Activated CD4-positive, CD25-positive, alpha-beta regulatory T cell treated with anti-CD3 and anti-CD28 coated beads, Interleukin-2, amount 50 U/mL, for 72 hours (primary cell): ENCODE measurements at places on chromosomes 2 and 18.

- DNase-seq, result no peak
These were observed 23.4 kb upstream of the KCNK3 start for GRCh38 chr2:26668856-26669750.

GRCh38 chr2:241942416-241943208 is 73.1 kb downstream of the RTP5 start:
- peak; percentile 13 for DNase-seq

GRCh38 chr2:189681903-189682302 is 7.4 kb downstream of the ANKAR start:
- no peak for DNase-seq

- DNase-seq, result no peak
These were observed 498.6 kb downstream of the TXNL1 start for GRCh38 chr18:56139792-56140254.

DNA sequence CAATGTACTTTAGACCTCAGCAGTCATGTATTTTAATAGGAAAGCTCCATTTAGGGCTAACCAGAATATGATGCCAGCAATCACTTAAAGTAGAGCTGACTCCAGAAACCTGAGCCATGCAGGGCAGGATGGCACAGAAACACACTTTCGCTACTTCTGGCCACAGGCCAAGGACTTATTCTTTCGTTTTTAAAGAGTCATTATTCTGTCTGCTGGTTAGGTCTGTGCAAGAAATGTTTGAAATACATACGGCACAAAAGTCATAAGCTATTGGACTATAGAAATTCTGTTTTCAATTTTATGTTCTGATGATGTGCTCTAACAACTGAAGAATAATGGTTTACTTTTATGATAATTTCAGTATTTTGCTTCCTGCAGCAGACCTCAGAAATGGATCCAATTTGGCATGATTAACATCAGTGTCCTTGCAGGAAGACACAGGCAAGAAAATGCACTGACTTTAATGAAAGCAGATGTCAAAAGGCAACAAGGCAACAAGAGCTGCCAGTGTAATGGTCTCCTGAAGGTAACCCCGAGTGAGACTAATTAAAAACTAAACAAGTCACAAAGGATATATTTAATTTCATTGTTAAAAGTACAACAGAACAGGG is 114.4 kb upstream of the CHRNA1 start:
- no peak for DNase-seq

DNA sequence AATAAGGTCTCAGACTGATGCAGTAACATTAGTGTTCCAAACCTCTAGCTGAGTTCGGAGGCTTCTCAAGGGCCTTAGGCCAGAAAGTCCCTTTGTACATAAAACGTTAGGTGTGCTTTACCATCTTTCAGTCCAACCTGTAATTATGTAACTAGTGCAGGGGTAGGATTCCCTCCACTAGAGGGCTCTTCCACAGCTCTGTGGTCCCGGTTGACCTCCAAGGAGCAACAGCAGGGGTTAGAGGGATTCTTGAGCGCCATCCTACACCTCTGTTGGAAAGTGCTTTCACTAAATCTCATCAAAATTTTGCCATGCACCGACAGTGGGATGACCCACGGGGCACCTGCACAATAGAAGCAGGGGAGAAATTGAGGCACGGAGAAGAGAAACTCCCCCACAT is 155.8 kb upstream of the LRP1B start:
- no peak for DNase-seq

DNA sequence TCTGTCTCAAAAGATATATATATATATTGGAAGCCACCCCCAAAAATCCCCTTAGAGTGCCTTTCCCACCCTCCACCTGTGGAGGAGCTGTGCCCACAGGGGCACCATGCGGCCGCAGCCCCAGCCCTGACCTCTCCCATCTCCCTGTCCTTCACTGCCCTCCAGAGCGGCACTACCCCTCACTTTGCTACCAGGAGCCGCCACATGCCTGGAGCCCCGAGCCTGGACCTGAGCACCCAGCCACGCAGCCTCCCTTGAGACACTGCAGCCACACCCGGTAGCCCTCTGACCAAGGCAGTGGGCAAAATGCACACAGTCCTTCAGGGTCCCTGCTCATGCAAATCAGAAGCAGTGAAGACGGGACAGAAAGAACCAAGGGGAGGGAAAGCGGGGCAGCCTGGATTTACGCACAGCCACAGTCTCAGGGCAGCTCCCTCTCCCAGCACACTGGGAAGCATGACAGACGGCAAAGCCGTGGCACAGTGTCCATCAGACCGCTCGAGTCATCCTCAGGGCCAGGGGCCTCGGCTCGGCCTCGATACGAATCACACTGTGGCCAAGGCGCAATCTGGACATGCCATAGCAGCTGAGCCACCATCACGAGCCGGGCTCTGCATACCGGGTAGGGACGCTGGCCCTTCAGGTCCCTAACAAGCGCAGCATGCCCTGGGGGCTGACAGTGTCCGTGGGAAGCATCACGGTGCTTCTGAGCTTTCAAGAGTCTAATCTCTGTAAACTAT is 10.1 kb downstream of the HDAC4 start:
- DNase-seq, result no peak

DNA sequence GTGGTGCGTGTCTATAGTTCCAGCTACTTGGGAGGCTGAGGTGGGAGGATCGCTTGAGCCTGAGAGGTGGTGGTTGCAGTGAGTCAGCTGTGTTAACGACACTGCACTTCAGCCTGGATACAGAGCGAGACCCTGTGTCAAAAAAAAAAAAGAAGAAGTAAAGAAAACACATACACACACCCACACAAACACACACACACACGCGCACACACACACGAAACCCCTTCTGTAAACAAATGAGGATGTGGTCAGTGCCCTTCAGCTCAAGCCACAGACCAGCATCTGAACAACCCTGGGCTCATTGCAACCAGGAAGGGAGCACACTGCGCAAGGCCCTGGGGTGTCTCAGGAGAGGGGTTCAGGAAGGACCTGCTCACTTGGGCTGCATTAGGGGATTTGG is 47.9 kb upstream of the KCNF1 start:
- no peak for DNase-seq

- DNase-seq, result no peak
These were observed 113.8 kb downstream of the ATL2 start for GRCh38 chr2:38263293-38263692.

DNA sequence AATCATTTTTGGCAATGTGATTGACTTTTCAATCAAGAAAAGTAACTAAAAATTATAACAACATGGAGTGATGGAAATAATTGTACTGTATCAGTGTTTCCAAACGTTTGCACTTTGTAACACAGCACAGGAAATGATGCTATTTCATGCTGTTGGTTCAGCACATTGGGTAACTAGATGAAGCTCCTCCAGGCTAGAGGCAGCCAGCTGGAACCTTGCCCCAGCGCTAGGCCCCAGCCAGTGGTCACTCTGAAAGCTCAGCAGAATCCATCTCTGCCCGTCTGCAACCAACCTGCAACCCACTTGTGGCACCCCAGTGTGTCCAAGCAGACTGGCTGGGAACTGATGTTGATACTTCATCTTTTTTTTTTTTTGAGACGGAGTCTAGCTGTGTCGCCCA is 15.3 kb downstream of the UNC50 start:
- DNase-seq, result no peak

- no peak for DNase-seq
These were observed 1534.4 kb downstream of the LRP1B start for GRCh38 chr2:140596447-140596846.

DNA sequence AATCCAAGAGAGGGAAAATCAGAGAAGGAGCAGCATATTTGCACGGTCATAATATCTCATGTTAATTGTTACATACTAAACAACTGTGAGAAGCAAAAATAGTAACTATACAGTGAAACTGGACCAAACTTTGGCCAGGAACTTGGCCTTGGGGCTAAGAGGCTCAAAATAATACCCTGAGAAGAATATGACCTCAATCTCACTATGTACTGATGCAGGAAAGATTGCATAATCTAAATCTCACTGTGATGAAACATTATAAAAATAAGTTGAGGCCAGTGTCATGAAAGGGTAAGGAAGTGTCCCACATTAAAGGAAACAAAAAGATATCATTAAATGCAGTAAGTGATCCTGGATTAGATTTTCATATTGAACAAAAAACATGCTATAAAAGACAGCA is 36.5 kb downstream of the ZRANB3 start:
- DNase-seq, result no peak

DNA sequence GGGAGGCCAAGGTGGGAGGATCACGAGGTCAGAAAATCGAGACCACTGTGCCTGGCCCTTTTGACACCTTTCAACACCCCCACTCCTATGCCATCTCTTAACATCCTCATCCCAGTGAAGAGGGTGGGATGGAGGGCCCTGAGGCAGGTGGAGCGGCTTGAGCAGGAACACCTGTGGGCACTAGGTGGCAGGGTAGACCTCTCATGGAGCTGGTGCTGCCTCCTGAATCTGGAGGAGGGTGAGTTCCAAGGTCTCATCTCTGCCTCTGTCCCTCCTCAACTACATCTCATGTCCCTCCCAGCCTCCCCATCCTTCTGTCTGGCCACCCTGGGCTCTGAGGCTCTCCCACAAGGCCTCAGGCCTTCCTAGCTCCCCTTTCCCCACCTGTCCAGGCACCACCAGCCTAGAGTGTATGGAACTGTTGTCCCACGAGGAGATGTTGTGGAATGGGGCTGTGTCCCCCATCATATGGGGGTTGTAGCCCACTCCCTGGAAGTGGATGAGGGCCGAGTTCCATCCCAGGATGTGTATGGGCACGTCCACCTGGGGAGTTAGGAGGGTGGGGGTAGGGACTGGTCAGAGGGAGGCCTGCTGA is 17.0 kb upstream of the CRYBA2 start:
- no peak for DNase-seq

DNA sequence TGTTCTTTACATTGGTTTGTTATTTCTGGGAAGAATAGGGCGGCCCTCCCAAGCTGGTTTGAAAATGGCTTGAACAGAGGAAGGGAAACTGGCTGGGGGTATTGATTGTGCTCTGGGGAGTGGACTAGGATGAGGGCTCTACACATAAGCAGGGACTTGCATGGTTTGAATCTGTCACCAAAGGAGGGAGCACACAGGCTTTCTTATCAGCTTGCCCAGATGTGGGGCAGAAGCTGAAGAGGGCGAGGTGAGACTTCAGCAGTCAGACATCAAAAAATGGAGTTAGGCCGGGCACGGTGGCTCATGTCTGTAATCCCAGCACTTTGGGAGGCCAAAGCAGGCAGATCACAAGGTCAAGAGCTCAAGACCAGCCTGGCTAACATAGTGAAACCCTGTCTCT is 7.2 kb upstream of the RAB12 start:
- no peak for DNase-seq

DNA sequence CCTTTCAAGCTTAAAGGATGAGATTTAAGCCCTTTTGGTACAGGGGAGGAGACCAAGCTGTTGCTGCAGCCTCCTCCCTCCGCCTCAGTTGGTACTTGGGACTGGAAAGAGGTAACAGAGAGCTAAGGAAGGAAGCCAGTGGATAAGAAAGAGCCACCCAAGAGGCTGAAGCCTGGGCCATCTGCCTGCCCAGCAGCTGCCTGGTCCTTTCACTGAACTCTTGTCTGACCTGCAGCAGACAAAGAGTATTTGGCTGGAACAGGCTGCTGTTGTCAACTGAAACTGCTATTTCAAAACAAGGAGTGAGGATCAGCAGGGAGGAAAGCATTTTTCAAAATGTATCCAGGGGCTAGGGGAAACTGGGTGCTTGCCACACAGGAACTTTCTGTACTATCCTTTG is 30.3 kb downstream of the TNS1 start:
- no peak for DNase-seq

GRCh38 chr18:43465483-43465882 is 188.2 kb upstream of the SYT4 start:
- no peak for DNase-seq

DNA sequence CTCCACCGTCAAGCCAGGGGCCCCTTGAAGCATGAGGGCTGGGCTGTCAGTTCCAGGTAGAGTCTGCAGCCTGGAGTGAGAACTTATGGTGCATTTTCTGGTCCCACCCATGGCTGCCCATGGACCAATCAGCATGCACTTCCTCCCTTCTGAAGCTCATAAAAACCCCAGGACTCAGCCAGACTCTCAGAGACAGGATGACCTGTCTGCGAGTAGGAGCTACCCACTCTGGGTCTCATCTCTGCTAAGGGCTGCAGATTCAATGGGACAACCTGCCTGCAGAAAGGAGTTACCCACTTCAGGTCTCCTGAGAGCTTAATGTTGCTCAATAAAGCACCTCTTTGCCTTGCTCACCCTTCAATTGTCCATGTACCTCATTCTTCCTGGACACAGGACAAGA is 9.4 kb upstream of the DUSP19 start:
- no peak for DNase-seq

DNA sequence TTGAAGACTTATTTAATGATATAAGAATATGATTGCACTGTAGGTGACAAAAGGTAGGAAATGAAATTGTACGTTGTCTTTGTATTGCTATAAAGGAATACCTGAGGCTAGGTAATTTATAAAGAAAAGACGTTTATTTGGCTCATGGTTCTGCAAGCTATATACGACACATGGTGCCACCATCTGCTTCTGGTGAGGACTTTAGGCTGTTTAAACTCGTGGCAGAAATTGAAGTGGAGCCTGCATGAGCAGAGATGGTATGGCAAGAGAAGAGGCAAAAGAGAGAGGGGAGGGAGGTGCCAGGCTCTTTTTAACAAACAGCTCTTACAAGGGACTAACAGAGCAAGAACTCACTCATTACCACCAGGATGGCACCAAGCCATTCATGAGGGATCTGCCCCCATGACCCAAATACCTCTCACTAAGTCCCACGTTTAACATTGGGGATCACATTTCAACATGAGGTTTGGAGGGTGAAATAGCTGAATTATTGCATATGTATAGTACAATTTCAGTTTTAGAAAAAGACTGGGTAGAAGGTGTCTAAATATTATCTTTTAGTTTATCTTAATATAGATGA is 86.8 kb downstream of the GULP1 start:
- no peak for DNase-seq

- no peak for DNase-seq
These were observed 31.8 kb downstream of the AFF3 start for GRCh38 chr2:100110614-100111000.

GRCh38 chr2:33437815-33438214 is 38.6 kb upstream of the RASGRP3 start:
- no peak for DNase-seq

- DNase-seq, result no peak
These were observed 11.2 kb upstream of the GYPC start for GRCh38 chr2:126644630-126645191.

- DNase-seq, result no peak
These were observed 52.5 kb downstream of the PRPF40A start for GRCh38 chr2:152664725-152665124.

- no peak for DNase-seq
These were observed 10.1 kb downstream of the AMER3 start for GRCh38 chr2:130765464-130765863.
